ENCODE measurements at places on chromosomes 6 and 20.
A peak's percentile ranks its signal among the peaks of the same experiment; 100 is the strongest.

DNA sequence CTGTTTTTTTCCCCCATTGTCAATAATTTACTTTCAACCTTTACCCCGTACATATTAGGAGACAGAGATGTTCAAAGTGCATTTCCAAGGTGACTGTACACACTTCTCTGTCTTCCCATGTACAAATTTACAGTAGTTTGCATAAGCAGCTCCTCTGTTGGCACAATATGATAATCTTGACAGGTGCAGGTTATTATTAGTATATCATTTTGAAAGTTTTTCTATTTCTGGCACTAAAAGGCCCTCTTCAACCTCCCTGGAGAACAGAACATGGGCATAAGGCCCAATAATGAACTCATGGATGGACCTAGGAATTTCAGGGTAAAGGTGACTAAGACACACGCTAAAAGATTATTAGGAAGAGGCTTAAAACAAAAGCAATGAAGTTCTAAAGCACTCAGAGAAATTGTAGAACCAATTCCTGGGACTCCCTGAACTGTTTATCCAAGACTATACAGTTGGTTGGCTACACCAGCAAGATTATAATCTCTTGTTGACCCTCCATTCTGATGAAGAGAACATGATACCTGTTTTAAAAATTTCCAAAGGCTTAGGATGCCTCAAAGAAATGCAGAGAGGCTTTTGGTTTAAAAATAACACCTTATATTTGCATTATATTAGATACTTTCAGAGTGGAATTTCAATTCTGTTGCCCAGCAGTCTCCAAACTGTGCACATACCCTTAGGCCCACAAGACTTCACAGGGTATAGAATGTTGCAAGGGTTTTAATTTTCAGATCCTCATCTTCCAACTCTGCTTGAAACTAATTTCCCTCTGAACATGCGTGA lies 1.1 kb downstream of the AIG1 start:
- DNase-seq: peak; percentile 27

DNA sequence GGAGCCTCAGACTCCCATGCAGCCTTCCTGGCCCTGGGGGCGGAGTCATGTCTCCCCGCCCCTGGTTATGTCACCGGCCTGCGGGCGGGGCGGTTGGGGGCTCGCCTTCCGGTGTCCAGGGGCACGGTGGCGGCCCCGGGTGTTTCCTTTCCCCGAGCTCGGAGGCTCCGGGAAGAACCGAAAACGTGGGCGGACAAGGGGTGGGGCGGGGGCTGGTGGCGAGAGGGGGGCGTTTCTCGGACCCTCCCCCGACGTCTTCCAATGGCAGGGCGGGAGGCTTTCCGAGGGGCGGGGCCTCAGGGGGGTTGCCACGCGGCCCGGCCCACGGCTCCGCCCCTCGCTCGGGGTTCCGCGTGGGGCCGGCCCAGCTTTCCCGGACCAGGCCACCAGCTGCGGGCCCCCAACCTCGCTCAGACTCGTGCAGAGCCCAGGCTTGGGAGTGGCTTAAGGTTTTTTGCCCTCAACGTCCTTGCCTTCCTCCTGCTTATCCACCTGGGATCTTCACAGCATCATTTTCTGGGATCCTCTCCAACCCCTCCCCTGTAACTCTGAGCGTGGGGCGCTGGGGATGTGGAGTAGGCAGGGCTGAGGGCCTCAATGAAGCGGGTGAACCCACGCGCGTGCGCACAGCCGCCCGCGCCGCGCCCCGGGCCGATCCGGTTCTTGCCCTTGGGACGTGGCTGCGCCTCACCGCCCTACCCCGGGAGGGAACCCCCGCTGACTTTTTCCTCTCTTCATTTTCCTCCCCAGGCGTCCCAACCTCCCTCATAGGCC lies 2.1 kb upstream of the NRN1 start:
- DNase-seq: no peak

DNA sequence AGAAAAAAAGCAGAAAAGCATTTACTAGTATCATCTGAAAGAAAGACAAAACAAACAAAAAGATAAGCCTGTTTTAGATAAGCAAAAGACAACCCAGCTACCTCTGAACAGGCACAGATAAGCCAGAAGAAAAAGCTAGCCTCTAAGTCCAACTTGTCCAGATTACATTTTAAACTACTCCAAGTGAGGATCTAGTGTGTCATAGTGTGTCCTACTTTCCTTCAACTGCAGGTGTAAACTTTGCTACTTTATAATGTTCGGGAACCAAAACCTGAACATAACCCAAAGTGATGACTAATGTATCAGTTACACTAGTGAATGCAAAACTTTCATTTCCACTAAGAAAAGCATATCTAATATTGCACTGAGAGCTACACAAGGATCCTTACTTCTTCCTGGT lies 19.5 kb downstream of the ADNP start:
- no peak for DNase-seq

DNA sequence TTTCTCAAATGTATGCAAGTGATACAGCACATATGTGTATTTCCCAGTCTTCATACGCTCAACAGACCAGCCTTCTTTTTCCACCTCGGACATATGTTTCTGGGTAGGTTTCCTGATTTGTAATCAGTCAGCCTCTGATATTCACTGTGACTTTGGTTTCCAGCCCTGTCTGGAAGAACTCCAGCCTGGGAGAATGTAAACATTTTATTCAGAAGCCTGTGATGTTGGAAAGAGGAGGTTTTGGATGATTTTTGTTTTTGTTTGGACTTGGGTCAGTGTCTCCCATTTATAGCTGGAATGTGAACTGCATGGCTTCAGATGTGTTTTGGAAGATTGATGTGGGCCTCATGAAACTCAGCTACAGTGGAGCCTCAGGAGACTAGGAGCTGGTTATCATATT lies 172.2 kb upstream of the CENPW start:
- DNase-seq: no peak

DNA sequence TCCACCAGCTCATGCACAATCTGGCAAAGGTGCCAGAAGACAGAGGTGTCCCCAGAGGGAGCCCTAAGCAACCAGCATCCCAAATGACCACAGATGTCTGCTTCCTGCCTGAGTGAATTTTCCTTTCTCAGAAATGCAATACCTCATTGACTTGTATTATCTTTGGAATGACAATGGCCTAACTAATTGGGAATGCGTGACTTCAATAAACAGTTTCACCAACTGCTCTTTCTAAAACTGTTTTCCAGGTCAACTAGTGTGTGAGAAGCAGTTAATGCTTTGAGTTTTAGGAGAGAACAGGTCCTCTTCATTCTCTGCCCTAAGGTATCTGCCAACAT lies 108.9 kb upstream of the SNX9 start:
- no peak for DNase-seq

DNA sequence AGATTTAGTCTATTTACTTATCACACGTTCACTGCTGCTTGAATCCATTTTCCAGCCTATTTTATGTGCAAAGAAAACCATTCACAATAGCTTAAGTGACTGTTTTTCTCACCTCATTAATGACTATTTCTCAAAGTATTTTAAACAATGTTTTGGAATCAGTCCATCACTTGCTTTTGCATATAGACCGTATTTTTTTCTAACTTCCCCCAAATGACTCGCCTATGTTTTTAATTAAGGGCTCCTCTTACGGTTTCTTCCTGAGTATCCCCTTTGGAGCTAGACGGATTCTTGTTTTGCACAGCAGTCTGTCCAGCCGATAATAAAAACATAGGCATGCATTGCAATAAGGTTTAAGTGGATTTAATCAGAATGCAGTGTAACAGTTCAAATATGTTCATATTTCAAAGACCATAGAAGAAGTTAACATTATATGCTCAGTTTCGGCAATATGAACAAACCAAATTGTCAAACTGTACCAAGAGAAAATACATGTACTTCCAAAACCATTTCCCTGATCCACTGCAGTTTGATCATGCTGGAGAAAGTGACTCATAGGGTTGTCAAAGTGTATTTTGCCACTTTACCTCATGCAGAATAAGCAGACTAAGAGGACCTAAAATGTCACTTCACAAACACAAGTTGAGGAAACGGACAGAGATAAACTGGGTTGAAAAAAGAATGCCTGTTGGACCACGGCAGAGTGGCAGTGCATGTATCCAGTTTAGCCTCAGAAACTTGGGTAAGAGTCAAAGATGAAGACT lies 66.4 kb downstream of the HMGN3 start:
- DNase-seq: peak; percentile 78

- no peak for DNase-seq
These were observed 102.1 kb downstream of the NRSN1 start for GRCh38 chr6:24228123-24228522.

DNA sequence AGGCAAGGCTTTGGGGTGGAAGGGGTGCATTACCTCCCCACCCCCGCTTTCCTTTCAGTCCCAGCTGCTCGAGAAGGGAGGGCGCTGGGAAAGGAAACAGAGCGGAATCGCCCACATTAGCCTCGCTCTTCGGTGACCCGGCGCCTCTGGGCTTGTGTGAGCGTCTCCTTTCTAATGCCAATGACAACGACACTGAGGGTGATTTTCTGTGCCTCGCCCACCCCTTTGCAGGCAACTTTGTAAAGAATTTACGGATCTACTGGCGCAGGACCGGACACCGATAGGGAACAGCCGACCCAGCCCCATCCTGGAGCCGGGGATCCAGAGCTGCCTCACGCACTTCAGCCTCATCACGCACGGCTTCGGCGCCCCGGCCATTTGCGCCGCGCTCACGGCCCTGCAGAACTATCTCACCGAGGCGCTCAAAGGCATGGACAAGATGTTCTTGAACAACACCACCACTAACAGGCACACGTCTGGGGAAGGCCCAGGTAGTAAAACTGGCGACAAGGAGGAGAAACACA lies 24.3 kb downstream of the TFAP2B start:
- DNase-seq: no peak

DNA sequence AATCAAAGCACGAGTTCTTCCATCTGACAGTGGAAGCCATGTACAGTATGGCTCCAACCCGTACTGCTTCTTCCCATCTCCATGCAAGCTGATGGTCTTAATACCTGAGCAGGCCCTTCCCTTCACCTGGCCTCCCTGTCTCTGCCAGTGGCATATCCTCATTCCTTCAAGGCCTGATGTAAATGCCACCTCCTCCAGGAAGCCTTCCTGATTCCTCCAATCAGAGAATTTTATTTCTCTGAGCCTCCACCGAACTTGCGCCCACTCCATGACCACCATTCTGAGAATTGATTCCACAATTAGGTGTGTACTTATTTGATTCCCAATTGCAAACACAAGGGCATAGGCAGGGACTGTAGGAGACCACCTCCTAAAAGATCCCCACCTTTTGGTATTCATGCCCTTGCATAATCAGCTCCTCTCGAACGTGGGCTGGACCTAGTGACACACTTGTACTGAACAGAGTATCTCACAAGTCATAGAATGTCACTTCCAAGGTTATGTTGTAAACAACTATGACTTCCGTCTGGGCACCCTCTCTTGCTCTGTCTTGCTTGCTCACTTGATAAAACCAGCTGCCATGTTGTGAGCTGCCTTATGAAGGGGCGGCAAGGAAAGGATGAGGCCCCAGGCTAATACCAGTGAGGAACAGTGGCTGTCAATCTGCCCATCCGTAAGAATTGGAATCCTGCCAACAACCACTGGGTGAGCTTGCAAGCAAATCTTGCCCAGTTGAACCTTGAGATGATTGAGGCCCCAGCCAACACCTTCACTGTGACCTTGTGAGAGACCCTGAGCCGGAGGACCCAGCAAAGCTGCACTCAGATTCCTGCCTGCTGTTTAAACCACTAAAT lies 38.8 kb downstream of the CPNE5 start:
- DNase-seq: no peak

DNA sequence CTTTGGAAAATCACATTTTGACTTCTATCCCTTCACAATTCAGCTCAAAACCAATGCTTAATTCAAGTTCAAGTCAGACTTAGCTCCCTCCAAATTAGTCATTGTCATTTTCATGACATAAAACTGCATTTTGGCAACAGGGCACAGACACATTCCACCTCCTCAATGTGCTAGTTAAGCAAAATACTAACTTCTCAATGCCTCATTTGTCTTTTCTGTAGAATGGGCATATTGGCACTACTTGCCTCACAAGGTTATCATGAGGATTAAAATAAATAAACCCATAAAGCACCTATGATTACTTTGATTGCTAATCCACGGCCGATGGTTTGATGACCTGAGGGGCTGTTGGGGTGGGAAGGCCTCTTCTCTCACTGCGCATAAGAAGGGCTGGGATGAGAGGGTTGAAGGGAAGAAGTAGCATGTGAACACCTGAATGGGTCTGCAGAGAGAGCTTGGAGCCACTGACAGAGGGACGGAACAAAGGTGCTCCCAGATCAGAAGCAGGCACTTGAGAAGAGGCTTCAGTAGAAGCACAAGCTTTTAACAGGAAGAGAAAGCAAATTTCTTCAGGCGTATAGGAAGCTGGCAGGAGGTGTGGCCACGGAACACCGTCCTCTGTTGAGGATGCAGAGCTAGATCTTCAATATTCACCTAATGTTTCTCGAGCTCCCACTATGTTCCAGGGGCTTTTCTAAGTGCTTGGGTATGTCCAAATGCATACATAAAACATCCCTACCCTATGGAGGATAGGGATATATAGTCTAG lies 11.7 kb upstream of the TBC1D7 start:
- DNase-seq: no peak

DNA sequence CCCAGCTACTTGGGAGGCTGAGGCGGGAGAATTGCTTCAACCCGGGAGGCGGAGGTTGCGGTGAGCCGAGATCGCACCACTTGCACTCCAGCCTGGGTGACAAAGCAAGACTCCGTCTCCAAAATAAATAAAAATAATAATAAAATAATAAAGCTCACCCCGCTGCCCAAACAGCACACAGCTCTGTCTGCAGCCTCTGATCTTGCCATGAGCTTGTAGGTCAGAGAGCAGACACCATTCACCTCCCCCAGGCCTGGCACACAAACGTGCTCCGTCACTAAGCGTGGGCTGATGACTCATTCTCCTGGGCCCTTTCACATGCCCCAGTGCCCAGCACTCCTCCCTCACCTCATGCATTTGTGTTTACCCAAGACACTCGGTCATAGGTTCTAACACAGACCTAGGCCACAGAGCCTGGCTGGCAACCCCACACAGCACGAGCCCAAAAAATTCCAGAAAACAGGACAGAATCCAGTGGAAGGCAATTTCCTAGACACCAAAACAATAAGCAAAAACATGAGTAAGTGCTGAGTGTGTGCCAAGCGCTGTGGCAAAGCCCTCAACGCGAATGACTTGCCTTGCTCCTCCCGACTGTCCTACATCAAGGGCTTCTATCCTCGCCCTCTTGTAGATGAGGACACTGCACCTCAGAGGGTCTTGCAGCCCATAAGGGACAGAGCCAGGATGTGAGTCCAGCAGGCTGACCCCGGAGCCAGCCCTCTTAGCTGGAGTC lies 18.0 kb downstream of the ATP9A start:
- peak; percentile 98 for DNase-seq

- no peak for DNase-seq
These were observed 197.2 kb downstream of the TFAP2C start for GRCh38 chr20:56826306-56826704.

- DNase-seq: no peak
These were observed 184.2 kb downstream of the DHX35 start for GRCh38 chr20:39146394-39146793.

DNA sequence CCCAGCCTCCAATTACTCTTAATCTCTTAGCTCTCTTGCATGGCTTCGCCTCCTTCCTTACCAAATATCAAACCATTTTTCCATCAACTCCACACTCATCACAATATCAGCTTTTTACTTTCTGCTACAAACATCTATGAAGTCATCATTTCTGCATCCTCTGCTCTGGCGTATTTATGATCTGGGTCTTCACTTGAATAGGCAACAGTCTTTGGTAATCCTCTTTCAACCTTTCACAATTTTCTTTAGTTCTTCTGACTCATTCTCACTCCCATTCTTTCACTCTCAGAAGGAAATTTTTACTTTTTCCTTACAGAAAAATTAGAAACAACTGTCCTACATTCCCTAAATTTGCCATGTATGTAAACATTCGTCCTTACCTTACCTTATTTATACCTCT lies 522.4 kb downstream of the HDGFL1 start:
- peak; percentile 35 for DNase-seq

- DNase-seq: no peak
These were observed 204.4 kb upstream of the ID4 start for GRCh38 chr6:19632786-19633185.

GRCh38 chr6:41494212-41495110 lies 51.7 kb upstream of the FOXP4 start:
- no peak for DNase-seq

Data from bronchial epithelial cell (primary cell).